Esophagus squamous epithelium (tissue), 5 donors: ENCODE measurements at places on chromosomes 11 and 22.

- no peak for DNase-seq
- H3K27ac ChIP-seq, result no peak overlapping the region
- H3K4me3 ChIP-seq, result no peak overlapping the region
- peaks cover 7% of the 10 kb centered on the region for H3K4me1 ChIP-seq
- no peaks in the 10 kb centered on the region for H3K36me3 ChIP-seq
- no peaks in the 10 kb centered on the region for H3K27me3 ChIP-seq
Measured at GRCh38 chr11:35631891-35632290, 13.6 kb downstream of the FJX1 start.

DNA sequence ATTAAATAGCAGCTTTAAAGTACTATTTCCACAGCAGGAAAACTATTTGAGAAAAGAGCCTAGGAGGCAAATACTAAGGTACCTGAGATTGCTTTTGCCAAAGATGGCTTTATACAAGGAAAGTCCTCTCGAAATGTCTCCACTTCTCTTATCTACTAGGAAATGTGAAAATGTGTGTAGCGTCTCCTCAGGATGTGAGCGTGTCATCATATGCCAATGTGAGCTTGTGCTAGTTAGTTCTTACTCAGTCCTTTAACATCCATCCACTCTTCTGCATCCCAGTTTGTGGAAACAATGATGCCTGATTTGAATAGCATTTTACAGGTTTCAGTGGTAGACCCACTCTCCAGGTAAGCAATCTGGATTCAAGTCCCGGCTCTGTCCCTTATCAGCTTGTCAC is 421.0 kb downstream of the DYNC2H1 start:
- no peaks in the 10 kb centered on the region for H3K4me1 ChIP-seq
- H3K36me3 ChIP-seq, result no peaks in the 10 kb centered on the region
- DNase-seq, result no peak
- H3K4me3 ChIP-seq, result no peak overlapping the region
- no peak overlapping the region for H3K27ac ChIP-seq

GRCh38 chr11:45485070-45485707 is 180.2 kb downstream of the CHST1 start:
- no peak overlapping the region for H3K27ac ChIP-seq
- no peaks in the 10 kb centered on the region for H3K4me1 ChIP-seq
- no peak for DNase-seq
- no peaks in the 10 kb centered on the region for H3K36me3 ChIP-seq
- H3K27me3 ChIP-seq, result no peaks in the 10 kb centered on the region

GRCh38 chr22:49995361-49996118 is 17.0 kb downstream of the IL17REL start:
- no peaks in the 10 kb centered on the region for H3K4me1 ChIP-seq
- no peak overlapping the region for H3K4me3 ChIP-seq
- H3K27me3 ChIP-seq, result no peaks in the 10 kb centered on the region
- H3K27ac ChIP-seq, result no peak overlapping the region

- no peaks in the 10 kb centered on the region for H3K4me1 ChIP-seq
- no peaks in the 10 kb centered on the region for H3K36me3 ChIP-seq
- H3K27me3 ChIP-seq, result no peaks in the 10 kb centered on the region
- no peak for DNase-seq
- H3K27ac ChIP-seq, result no peak overlapping the region
Measured at GRCh38 chr11:107182978-107183377, 164.7 kb upstream of the GUCY1A2 start.

DNA sequence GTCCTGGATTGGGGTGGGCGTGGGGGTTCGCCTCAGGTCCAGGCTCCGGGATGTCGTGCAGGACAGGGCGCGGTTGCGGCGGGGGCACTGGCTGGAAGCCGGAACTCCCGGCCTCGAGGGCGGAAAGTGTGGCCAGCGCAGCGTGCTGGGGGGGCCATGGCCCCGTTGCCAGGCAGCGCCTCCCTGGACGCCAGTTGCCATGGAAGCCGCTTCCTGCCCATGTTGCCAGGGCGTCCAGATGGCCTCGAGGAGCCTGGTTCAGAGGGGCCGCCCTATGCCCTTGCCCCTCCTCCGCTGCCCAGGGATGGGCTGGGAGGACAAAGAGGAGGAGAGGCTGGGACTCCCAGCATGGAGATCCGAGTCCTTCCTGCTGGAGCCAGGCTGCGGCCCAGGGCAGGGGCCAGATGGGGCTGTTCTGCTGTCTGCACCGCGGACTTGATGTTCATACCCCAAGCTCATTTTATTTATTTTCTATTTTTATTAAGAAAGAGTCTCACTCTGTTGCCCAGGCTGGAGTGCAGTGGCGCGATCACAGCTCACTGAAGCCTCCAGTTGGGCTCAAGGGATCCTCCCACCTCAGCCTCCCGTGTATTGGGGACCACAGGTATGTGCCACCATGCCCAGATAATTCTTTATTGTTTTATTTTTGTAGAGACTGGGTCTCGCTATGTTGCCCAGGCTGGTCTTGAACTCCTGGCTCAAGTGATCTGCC is 4.6 kb upstream of the CCDC188 start:
- H3K27me3 ChIP-seq, result peaks cover 56% of the 10 kb centered on the region
- DNase-seq, result no peak
- H3K36me3 ChIP-seq, result no peaks in the 10 kb centered on the region
- H3K4me1 ChIP-seq, result no peaks in the 10 kb centered on the region

- H3K27ac ChIP-seq, result no peak overlapping the region
- no peaks in the 10 kb centered on the region for H3K36me3 ChIP-seq
- H3K4me1 ChIP-seq, result no peaks in the 10 kb centered on the region
- DNase-seq, result no peak
- H3K27me3 ChIP-seq, result no peaks in the 10 kb centered on the region
Measured at GRCh38 chr11:43955381-43956118, 13.1 kb downstream of the C11orf96 start.

- H3K4me1 ChIP-seq, result peaks cover 29% of the 10 kb centered on the region
- H3K36me3 ChIP-seq, result peaks cover 5% of the 10 kb centered on the region
- DNase-seq, result no peak
- H3K4me3 ChIP-seq, result no peak overlapping the region
- no peaks in the 10 kb centered on the region for H3K27me3 ChIP-seq
Measured at GRCh38 chr22:36257948-36258670, 5.2 kb downstream of the APOL1 start.
